Activated CD4-positive, CD25-positive, alpha-beta regulatory T cell treated with anti-CD3 and anti-CD28 coated beads, Interleukin-2, amount 50 U/mL, for 72 hours (primary cell): ENCODE measurements at places on chromosomes 1 and 21.

GRCh38 chr1:209756615-209757445, 977 bp downstream of the TRAF3IP3 start:
- DNase-seq: no peak

DNA sequence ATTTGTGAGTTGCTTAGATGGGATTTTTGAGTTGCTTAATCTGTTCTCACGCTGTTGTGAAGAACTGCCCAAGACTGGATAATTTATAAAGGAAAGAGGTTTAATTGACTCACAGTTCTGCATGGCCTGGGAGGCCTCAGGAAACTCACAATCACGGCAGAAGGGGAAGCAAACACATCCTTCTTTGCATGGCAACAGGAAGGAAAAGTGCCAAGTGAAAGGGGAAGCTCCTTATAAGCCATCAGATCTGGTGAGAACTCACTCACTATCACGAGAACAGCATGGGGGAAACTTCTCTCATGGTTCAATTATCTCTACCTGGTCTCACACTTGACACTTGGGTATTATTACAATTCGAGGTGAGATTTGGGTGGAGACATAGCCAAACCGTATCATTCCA, 10.3 kb downstream of the CLIC6 start:
- no peak for DNase-seq

DNA sequence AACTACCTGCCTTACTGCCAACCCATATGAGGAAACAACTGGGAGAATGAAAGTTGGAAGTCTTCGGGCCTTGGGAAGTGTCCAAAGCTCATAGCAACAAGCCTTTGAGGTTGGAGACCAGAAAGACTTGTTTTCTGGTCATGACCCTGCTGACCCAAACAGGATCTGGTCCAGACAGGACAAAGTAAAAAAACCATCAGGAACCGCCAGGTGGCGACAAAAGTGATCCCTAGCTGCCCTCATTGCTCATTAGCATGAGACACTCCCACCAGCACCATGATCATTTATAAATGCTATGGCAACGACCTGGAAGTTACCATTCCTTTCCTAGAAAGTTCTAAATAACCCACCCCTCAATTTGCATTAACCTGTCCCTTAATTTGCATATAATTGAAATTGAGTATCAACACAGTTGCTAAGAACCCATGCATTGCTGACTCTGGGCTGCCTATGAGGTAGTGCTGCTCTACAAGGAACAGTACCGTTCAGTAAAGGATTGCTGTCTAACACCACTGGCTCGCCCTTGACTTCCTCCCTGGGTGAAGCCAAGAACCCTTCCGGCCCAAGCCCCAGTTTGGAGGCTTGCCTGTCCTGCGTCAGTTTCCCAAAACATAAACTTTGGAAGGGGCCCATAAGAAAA, 89.0 kb downstream of the URB2 start:
- DNase-seq: no peak

DNA sequence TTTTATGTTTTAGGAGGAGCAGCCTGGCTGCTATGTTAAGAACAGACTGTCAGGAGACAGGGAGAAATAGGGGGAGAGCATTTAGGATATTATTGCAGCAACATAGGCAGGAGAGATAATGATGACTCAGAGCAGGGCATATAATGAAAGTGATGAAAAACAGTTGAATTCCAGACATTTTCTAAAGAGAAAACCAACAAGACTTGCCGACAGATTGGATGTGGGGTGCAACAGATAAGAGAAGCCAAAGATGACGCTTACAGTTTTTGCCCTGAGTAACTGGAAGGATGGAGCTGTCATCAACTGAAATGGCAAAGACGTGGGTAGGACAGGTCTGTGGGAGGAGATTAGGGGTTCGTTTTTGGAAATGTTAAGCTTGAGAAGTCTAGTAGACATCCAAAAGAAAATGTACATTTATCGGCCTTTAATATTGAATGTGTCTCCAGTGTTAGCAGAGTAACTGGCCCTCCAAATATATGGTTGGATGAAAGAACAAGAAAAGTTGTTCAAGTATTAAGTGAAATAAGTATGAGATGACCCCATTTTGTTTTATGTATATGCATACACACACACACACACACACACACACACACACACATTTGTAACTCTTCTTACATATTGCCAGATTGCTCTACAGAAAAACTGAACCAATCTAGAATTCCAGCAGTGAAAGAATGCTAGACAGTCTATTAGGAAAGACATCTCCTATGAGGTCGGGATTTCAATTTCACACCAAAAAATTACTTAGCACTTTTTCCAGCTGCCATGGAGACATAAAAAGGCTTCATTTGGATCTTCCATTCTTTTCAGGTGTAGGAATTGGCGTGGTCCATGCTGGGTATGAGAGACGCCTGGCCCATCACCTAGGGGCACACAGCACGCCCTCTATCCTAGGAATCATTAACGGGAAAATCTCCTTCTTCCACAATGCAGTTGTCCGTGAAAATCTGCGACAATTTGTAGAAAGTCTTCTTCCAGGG, 17.2 kb downstream of the DNAJC16 start:
- no peak for DNase-seq

GRCh38 chr1:213049232-213049631, 1.8 kb upstream of the RPS6KC1 start:
- DNase-seq: no peak

- DNase-seq: no peak
Measured at GRCh38 chr1:224312025-224312424, 17.9 kb downstream of the NVL start.

GRCh38 chr1:91559838-91560565, 59.4 kb downstream of the CDC7 start:
- no peak for DNase-seq

DNA sequence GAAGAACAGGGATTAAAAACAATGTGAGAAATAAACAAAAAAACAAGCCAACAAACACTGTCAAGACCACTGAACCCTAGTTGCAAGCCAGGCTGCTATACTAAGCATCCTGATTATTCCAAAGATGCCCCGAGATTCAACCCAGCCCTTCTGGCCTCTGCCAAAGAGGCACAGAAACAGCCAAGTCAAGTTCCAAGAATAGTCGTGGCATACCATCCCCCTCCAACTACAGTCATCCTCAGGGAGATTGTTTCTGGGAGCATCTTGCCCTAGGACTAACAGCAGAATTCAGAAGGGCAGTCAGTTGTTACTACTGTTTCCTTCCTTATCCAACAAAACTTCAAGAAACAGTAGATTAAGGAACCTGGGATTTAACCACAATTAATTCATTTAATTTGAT, 52.3 kb downstream of the ABL2 start:
- no peak for DNase-seq

DNA sequence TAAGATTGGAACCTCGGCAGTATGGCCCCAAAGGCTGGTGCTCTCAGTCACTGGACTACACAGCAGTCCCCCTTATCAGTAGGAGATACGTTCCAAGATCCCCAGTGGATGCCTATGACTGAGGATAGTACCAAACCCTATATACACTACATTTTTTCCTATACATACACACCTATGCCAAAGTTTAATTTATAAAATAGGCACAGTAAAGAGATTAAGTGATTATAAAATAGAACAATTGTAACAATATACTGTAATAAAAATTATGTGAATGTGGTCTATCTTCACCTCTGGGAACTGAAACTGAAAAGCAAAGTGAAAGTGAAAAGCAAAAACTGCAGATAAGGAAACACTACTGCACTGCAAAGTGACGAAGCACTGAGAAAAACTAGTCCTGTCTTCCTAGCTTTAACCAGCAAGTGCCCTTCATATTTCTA, 96.8 kb downstream of the INTS7 start:
- no peak for DNase-seq

GRCh38 chr1:233020426-233020825, 70.0 kb downstream of the NTPCR start:
- no peak for DNase-seq

- DNase-seq: no peak
Measured at GRCh38 chr1:27517907-27518718, 28.1 kb upstream of the WASF2 start.

DNA sequence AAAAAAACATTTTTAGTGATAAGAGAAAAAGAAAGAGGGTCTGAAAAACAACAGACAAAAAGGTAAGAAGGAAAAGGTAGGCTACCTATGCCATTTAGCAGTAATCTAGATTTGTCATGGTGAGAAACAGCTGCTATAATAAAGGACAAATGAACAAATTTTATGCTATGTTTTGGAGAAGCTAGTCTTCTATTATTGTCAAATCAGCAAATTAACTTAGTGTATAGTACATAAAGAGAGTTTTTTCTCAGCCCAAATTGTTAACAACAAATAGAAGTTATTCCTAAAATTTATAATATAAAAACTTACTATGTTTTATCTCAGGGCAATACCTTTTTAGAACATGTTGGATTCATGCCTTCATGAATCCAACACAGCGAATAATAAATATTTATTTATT, 88.7 kb downstream of the KIFAP3 start:
- no peak for DNase-seq

DNA sequence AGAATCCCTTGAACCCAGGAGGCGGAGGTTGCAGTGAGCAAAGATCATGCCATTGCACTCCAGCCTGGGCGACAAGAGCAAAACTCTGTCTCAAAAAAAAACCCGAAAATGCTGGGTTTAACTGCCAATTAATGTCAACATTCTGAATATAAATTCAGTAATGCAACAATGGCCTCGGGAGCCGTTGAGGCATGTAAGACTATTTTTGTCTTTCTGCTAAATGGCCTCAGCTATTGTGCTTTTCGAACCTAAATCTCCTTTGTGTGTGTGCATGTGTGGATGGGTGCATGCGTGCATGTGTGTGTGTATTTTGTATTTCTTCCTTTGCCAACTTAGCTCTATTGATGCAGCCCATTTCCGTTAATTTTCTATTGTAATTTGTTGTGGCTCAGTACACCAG, 31.6 kb downstream of the CLIC4 start:
- no peak for DNase-seq

GRCh38 chr1:35261412-35262120, 6.9 kb upstream of the ZMYM4 start:
- DNase-seq: no peak

DNA sequence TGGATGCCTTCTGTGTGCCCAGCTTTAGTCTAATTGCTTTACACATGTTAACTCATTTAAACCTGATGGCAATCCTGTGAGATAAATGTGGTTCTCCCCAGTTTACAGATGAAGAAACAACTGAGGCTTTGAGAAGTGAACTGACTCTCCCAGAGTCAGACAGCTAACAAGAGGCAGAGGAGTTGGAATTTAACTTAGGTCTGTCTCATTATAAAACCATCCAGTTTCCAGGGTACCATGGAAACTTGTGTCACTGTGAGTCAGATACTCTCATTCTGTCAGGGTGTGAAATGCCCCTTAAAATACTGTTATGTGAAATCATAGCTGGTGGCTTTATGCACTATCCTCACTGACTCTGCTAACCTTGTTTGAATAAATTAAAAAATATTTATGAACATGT, 206.6 kb downstream of the PBX1 start:
- no peak for DNase-seq

DNA sequence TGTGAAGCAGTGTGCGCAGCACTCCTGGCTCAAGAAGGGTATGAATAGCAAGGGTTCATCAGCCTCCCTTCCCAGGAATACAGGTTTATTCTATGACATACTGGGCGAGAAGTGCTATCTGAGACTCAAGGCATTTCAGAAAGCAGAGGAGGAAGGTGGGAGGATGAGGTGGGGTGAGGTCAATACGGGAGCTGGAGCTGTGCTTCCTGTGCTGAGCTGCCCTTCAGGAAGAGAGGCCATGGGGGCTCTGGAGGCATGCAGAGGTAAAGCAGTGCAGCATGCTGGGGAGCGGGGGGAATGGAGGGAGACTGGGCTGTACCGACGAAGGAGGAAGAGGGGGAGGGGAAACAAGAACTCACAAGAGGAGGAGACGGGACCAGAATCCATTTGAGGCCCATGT, 717.6 kb downstream of the PTPRU start:
- DNase-seq: no peak

DNA sequence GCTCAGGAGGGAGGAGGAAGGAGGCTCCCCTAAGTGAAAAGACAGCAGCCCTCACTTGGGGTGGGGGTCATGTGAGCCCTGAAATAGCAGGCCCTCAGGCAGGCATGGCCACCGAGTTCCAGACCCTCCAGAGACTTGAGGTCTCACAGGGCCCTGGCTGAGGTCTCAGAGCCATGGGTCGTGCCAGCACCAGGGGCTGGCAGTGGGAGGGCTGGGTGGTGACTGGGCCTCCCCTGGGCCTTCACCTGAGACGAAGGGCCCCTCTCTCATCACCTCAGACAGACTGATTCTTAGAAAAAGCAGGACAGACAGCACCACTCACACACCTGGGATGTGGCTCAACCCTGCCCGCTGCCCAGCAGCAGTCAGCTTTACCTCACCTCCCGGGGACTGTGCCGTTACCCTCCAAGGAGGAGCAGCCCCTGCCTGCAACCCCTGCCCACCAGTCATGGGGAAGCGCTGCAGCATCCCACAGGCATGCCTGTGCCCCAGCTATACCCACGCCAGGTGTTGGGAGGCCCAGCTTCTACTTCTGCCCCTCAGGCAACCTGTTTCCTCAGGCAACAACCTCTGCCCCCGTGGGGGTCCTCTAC, 42.6 kb upstream of the LRP8 start:
- peak; percentile 25 for DNase-seq

DNA sequence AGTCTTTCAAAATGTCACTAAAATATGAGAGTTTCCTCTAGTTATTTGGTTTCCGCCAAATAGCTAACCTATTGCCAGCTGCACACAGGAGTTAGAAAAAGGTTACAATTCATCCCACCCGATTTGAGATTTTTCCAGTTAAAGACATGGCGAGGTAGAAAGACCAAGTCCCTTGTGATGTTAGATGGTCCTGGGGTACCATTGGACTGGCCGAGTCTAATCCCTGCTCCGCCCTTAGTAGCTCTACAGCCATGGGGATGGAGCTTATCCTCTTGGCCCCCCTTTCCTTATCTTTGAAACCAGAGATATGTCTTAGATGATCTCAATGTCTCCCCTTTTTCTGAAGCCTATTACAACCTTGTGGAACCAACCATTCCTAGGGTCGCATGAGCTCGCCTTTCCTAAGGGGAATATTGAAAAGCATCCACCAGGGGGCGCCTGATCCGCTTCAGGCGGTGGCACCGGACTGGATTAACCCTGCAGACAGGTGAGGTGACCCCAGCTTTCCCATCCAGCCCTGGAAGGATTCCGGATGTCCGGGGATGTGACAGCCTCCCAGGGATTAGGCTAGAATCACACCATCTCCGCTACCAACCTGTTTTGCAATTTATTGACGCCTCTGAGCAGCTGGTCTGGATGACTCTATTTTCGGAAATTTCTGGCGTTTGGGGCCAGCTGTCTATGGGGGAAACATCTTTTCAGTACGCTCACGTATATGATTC, 68.3 kb upstream of the SIM2 start:
- peak; percentile 73 for DNase-seq

- DNase-seq: no peak
Measured at GRCh38 chr1:100441651-100442050, 89.3 kb downstream of the CDC14A start.
